ENCODE measurements at places on chromosomes 1 and 21.

DNA sequence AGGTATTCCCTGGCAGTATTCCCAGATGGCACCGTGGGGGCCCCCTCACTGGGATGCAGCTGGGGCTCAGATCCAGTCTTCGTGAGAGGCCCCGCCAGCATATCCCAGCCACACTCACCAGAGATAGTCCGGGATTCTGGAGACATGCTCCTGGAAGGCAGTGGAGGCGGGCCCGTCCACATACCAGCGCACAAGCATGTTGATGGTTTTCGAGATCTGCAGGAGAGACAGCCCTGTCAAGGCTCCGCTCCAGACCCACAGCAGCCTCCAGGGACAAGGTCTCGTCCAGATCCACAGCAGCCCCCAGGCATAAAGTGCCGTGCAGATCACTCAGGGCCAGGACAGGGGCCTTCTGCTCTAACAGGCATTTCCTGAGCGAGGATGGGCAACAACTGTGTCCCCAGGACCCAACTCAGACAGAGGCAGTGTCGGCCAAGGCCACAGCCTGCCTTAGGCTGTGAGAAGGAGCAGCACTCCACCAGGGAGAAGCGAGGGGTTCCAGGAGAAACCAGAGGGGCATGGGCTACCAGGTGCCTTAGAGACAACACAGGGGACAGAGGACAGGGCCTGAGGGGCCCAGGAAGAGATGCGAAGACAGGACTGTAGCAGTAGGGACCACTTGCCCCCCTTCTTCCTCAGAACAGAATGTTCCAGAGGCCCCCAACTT, 14.8 kb downstream of the LSS start:
- DNase-seq: no peak

- DNase-seq: no peak
Observed at GRCh38 chr1:116877141-116877818, 32.4 kb upstream of the PTGFRN start.

DNA sequence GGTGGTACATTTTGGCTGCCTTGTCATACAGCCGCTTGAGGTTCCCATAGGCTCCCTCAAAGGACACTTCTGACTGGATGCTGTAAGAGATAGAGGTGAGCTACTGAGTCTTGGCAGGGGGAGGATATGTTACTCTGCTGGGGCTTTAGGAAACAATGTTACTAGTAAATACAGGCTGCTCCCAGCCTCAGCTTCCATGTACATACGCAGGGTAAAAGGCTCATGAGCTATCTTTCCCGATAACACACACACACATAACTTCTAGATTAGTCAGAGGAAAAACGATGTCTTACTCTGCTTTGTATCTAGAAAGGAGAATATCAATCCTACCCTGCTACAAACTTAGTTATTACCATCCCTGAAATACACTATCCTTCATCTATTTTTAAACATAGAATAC, 14.3 kb downstream of the SMG5 start:
- no peak for DNase-seq

DNA sequence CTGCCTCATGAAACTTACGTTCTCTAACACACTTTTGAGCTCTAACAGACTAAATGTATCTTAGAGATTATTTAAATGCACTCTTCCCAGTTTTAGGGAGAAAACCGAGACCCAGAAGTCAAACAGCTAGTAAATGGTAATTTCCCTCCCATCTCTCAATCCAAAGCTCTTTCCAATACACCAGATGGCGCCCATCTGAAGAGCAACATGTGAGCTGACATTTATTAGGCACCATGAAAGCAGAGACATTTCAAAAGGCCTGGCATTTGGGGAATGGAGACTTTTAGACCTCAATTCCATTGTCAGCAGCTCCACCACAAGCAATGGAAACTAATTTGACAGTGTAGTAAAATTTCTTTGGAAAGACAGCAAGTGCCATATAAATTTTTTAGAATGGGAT, 191.4 kb downstream of the DAB1 start:
- no peak for DNase-seq

DNA sequence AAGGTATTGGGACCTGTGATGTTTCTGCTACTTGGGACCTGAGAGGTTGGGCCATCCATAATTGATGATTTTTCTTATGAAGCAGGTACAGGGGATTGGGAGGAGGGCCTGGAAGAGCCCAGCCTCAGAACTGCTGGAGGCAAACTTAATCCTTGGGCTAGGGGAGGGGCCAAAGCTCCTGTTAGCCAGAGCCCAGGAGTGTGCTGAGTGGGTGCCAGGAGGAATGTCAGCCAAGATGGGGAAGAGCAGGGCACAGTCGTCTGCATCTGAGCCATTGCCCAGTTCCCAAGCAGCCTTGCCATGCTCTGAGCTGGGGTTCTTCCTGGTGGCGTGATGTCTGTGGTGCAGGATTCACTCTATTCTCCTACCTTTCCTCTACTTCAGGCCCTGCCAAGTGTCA, 5.8 kb downstream of the MAPKAPK2 start:
- DNase-seq: no peak
